ENCODE measurements at places on chromosomes 12 and 14.

DNA sequence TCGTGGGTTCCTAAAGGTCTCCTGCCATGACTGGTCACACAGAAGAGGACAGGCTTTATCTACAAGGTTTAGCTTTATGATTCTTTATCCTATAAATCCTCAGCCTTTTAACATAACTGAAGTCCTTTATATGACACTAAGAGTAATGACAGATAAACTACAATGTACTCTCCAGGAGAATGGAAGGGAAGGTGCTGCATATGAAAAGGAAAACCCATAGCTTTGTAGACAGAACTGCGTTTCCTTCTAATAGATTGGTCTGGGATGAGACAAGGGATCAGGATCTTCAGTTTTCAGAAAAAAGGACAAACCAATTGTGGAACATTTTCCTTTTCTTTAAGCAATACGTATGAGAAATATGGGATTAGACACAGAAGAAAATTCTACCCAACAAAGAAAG lies 201.1 kb upstream of the NPAS3 start:
- H3K4me1 ChIP-seq: no peaks in the 10 kb centered on the region
- DNase-seq: no peak
- H3K27me3 ChIP-seq: no peaks in the 10 kb centered on the region
- H3K27ac ChIP-seq: no peak overlapping the region
- H3K36me3 ChIP-seq: no peaks in the 10 kb centered on the region

DNA sequence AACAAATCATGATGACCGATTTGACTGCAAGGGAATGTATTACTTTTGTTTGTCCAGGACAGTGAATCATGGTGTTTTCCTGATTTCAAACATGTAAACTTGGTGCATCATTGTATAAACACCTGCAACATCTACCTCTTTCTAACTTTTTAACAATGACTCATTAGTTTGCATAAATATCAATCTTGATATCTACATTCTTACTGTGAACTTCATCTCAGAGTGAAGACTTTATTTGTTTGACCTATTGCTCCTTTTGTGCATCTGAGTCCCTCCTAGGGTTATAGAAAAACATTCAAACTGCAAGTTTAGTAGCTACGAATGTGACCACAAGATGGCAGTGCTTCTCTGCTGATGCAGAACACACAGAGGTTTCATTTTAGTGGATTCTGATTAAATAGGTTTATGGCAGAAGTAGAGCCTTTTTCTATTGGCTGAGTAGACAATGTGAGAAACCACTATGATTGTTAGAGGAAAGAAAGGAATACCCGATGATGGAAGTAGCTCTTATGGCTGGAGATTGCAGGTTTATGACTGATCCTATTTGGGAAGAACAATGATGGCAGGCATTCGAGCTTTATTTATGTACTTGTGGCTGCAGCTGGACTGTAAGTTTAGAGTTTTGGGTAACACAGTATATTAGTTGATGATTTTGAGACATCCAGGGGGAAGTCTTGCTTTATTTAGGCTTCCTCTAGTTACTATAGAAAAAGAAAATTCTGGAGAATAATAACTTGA lies 244.2 kb upstream of the OR4E1 start:
- peak overlapping the region; percentile 12 for H3K4me3 ChIP-seq
- peaks cover 54% of the 10 kb centered on the region for H3K27me3 ChIP-seq
- peak; percentile 46 for DNase-seq
- H3K27ac ChIP-seq: no peak overlapping the region
- H3K36me3 ChIP-seq: no peaks in the 10 kb centered on the region

GRCh38 chr14:87601036-87601435 lies 391.9 kb downstream of the GALC start:
- no peak overlapping the region for H3K4me3 ChIP-seq
- no peaks in the 10 kb centered on the region for H3K27me3 ChIP-seq
- no peaks in the 10 kb centered on the region for H3K36me3 ChIP-seq
- DNase-seq: no peak
- no peaks in the 10 kb centered on the region for H3K4me1 ChIP-seq
- no peak overlapping the region for H3K27ac ChIP-seq

GRCh38 chr12:3432176-3432742 lies 58.7 kb upstream of the PRMT8 start:
- no peaks in the 10 kb centered on the region for H3K4me1 ChIP-seq
- H3K27ac ChIP-seq: no peak overlapping the region
- peaks cover 13% of the 10 kb centered on the region for H3K27me3 ChIP-seq
- no peak overlapping the region for H3K4me3 ChIP-seq

DNA sequence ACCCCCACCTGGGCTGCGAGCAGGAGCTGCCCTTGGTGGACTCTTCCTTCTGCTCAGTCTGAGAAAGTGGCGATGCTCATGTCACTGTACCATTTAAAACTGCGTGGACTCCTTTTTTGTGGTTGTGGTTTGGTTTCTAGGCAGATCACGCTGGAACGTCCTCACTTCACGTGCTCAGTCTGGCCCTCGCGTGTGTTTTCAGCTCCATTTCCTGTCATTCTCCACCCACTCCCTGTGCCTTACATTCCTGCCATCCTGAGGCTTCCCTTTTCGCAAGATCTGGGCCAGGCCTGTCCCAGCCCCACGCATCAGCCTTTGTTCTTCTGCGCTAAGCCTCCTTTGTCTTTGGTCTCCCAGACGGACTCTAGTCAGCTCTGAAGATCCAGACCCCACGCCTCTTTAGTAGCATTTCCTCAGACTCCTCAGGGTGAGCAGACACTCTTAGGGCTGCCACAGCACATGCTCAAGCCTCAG lies 105.4 kb downstream of the FBXL14 start:
- H3K36me3 ChIP-seq: peaks cover 51% of the 10 kb centered on the region
- peaks cover 13% of the 10 kb centered on the region for H3K4me1 ChIP-seq
- H3K27me3 ChIP-seq: no peaks in the 10 kb centered on the region
- DNase-seq: peak; percentile 38
- peak overlapping the region; percentile 65 for H3K27ac ChIP-seq

DNA sequence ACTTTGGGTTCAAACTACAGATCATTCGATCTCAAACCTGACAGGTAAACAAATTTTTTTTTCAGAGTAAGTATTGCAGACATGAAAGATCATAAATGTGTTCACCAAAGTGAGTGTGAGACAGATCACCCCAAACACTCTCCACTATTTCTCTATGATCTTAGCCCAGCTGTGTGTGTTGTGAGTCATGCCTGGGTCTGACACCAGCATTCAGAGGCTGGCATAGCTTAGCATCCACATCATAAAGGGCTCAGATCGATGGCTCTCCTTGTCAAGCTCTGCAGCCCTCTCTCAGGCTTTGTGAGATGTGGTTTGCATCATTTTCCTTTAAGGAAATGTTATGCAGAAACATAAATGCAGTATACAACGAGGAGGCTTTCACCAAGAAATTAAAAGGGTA lies 164.9 kb downstream of the ETV6 start:
- no peaks in the 10 kb centered on the region for H3K36me3 ChIP-seq
- no peaks in the 10 kb centered on the region for H3K27me3 ChIP-seq
- H3K4me3 ChIP-seq: no peak overlapping the region
- peaks cover 5% of the 10 kb centered on the region for H3K4me1 ChIP-seq
- H3K27ac ChIP-seq: no peak overlapping the region

DNA sequence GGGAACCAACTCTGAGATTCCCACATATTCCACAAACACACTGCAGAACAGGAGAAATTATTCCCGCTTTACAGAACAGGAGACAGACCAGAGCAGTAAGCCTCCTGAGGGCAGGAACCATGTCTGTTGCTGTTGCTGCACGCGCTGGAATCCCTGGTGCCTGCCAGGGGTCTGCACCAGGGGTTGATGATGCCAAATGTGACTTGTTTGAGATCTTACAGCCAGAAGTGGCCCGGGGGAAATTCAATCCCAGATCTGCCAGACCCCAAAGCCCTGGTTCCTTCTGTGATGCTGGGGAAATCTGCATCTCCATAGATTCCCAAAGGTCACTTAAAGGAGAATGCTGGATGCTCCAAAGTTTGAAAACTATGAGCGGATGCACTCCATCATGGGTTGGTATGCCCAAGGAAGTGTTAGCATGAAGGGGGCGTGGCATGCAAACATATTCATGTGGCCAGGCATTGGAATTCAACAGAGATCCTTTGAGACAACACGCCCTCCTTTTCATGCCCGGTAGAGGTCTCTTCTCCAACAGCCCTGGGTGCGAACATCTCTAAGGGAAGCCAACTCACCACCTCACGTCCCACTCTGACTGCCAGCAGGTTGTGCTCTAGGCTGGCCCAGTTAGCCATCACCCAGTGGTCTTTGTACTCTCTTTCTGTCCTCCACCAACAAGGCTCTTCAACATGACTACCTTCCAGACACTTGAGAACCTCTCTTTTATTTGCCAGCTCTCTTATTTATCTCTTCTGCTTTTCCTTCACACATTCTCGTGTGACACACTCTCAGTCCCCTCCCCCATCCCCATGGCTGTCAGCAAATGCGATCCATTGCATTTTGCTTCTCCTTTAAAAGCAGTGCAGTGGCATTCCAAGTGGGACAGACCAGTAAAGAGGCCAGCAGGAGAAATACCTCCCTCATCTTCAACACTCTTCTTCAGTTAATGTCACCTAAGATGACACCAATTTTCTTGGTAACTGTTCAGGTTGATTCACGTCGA lies 131.3 kb downstream of the ZFP36L1 start:
- H3K4me1 ChIP-seq: peaks cover 27% of the 10 kb centered on the region
- H3K4me3 ChIP-seq: no peak overlapping the region
- H3K36me3 ChIP-seq: no peaks in the 10 kb centered on the region
- no peak overlapping the region for H3K27ac ChIP-seq
- DNase-seq: no peak
- no peaks in the 10 kb centered on the region for H3K27me3 ChIP-seq

- no peaks in the 10 kb centered on the region for H3K27me3 ChIP-seq
- H3K27ac ChIP-seq: no peak overlapping the region
- DNase-seq: no peak
- H3K4me1 ChIP-seq: no peaks in the 10 kb centered on the region
Observed at GRCh38 chr12:12521044-12521485, 41.6 kb downstream of the DUSP16 start.

DNA sequence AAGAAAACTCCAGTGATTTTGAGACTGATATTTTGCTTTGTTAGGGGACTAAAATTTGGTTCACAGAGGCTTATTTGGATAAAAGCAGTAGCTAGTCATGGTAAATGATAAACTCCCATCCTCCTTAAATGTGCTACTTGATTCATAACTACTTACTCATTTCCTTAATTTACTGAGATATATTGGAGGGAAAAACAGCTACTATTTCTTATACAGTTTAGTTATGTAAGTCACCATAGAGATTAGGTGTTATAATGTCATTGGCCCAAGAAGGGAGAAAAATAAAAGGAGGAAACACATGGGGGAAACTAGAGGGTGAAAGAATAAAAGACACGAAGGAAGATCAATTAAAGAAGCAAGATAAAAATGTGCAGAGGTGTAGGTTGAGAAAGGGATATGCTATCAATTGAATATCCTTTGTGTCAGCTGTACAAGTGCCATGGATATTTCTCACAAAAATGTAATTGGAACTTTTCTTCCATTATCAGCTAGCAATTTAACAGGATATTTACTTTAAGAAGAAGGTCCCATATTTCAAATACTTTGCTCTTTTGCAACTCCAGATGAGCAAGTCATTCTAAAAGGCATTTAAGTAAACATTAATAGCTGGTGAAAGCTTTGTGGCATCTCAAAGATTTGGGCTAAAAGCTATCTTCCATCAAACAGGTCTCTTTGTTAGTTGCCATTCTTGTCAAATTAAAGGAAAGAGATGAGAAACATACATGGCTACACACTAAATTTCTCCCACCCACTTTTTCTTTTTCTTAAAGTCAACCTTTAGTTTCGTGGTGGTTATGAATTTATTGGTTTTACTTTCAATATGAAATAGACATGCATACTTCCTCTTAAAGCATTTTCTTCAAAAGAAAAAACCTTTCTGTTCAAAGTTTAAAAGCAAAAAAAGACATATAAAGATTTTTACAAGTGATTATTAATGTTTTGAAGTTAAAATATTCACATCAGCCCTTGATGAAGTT lies 439.5 kb downstream of the CCER1 start:
- H3K27ac ChIP-seq: no peak overlapping the region
- H3K4me3 ChIP-seq: no peak overlapping the region
- no peaks in the 10 kb centered on the region for H3K27me3 ChIP-seq
- DNase-seq: no peak
- peaks cover 6% of the 10 kb centered on the region for H3K4me1 ChIP-seq

DNA sequence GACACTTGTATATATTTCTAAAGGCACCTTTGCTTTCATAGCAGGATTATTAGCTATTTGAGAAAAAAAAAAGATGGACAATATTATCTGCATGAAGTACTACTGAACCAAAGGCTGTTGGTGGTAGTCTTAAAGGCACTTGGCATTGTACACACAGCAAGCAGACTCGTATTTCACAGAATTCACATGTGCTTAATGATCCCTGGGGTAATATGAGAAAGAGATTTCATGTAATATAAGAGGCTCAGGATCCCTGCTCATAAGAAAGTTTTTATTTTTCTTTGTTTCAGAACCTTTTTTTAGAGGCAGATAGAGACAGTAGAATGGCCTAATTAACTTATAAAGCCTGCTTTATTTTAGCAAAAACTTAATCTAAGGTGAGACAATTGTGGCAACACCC lies 59.5 kb downstream of the SYNE2 start:
- DNase-seq: no peak
- H3K27ac ChIP-seq: no peak overlapping the region
- H3K27me3 ChIP-seq: no peaks in the 10 kb centered on the region
- peaks cover 17% of the 10 kb centered on the region for H3K4me1 ChIP-seq

DNA sequence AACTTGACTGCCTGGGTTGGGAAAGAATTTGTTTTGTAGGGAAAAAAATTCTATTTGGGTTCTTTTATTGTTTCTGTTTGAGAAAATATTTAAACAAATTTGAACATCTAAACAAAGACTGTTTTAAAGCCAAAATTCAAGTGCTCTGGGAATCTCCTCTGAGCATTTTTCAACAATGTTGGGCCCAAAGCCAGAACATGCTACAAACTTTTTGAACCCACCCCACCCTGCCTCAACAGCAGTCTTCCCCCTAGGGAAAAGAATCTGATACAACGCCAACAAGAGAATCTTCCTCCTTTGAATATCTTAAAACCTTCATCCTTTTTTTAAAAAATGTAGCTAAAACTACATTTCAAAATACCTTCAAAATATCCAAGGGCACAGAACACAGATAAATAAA lies 20.4 kb upstream of the NID2 start:
- no peak for DNase-seq
- no peak overlapping the region for H3K27ac ChIP-seq
- H3K4me3 ChIP-seq: no peak overlapping the region
- no peaks in the 10 kb centered on the region for H3K36me3 ChIP-seq

DNA sequence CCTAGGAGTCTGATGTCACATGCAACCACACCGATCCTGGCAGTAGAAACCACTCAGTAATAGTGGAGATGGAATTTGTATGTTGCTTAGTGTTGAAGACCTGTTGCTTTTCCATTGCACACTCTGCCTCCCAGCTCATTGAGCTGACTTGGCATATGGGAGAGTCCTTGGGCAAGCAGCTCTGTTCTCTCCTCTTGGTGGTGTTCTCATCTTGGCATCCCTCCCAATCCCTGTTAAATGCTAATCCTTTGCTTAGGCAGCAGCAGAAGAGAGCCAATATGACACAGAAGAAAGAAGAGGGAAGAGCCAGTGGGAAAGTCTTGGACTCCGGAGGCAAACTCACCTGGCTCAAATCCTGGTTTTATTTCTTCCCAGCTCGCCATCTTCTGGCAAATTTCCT lies 178.0 kb upstream of the CAND1 start:
- no peak overlapping the region for H3K27ac ChIP-seq
- H3K36me3 ChIP-seq: no peaks in the 10 kb centered on the region
- H3K4me3 ChIP-seq: no peak overlapping the region
- H3K27me3 ChIP-seq: no peaks in the 10 kb centered on the region
